NCI-H446 (cell line): ENCODE measurements at places on chromosomes 6 and 20.

DNA sequence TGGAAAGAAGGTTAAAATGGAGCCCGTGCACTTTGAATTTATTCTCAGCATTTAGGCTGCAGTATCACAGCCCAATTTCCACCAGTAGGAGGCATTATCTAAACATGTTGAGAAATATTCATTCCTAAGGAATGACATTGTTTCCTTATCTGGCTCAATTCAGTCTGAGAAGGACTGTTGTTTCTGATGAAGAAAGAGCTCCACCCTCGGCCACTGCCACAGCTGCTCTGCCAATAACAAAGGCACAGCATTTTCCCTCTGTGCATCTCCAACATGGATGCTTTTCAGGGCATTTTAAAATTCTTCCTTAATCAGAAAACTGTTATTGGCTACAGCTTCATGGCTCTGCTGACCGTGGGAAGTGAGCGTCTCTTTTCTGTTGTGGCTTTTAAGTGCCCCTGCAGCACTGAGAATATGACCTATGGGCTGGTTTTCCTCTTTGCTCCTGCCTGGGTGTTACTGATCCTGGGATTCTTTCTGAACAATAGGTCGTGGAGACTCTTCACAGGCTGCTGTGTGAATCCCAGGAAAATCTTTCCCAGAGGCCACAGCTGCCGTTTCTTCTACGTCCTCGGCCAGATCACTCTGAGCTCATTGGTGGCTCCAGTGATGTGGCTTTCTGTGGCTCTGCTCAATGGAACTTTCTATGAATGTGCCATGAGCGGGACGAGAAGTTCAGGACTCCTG is at the start of gene CALHM5:
Gene CALHM5 (plus strand): TSS at position 216 of the 687 bp plus-strand sequence. CDS start 58 bp downstream, at position 274.
- DNase-seq = no peak

- no peak for DNase-seq
Measured at GRCh38 chr6:145838305-145838704, 23.7 kb upstream of the FBXO30 start.

- DNase-seq = peak; percentile 55
Measured at GRCh38 chr6:115270953-115271352, 789.7 kb downstream of the FRK start.

DNA sequence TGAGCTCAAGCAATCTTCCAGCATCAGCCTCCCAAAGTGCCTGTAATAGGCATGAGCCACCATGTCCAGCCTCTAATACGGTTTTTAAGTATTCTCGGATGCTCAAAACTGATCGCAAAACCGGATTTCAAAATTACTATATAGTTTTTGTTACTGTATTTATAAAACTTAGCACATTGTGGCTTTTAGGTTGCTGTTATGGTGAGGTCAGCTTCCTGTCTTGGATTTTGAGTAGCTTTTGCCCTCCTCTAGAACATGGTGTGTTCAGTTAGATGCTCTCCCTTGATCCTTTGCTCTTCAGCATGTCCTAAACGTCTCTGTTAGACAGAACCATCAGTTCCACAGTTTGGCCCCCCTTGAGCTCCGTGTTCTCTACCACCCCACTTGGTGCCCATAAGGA is 96.2 kb downstream of the RPP40 start:
- DNase-seq = no peak
